ENCODE measurements at places on chromosomes 12 and 14. TPM values are rescaled to one million over a fixed set of nuclear protein-coding genes. Genes with fewer than 3 reads are reported as not detected.

Gene PNN
- 145 TPM for total RNA-seq

Gene ASCL1
- not detected for total RNA-seq

Gene TMEM119
- 3.4 TPM for total RNA-seq

Gene NKX2-1
- total RNA-seq: not detected

Gene SDR9C7
- not detected for total RNA-seq

Gene CREBL2
- total RNA-seq: 13.1 TPM

Gene MAP1LC3B2
- 3.7 TPM for total RNA-seq

Gene LIN7A
- 0.12 TPM for total RNA-seq

DNA sequence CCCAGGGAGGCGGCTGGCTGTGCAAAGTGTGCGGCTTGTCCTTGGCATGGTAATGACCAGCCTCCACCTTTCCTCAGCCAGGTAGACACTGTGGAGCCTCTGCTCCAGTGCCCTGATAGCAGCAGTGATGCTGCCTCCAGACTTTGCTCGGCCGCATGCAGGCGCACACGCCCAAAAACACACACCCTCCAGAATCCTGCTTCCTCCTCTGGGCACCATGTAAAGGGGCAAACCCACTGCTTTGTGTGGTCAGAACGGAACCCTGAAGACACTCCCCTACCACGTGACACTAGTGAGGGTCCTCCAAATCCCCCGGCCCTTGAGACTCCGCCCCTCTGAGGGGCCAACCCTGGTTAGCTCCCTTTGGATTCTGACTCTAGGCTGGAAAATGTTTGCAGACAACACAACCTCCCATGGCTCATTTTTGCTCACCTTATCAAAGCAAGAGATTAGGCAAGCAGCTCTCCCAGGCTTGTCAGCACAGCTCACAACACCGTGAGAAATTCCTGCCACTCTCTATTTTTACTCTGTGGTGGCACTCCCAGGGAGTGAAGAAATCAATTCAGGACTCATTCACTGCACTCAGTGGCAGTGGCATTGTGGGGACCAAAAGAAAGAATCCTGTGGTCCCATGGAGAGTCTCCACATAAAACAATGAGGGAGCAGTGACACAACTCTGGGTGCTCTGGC is 4.5 kb downstream of the KRT77 start:
- H3K36me3 ChIP-seq: no peaks in the 10 kb centered on the region
- no peaks in the 10 kb centered on the region for H3K27me3 ChIP-seq
- H3K4me3 ChIP-seq: no peak overlapping the region

DNA sequence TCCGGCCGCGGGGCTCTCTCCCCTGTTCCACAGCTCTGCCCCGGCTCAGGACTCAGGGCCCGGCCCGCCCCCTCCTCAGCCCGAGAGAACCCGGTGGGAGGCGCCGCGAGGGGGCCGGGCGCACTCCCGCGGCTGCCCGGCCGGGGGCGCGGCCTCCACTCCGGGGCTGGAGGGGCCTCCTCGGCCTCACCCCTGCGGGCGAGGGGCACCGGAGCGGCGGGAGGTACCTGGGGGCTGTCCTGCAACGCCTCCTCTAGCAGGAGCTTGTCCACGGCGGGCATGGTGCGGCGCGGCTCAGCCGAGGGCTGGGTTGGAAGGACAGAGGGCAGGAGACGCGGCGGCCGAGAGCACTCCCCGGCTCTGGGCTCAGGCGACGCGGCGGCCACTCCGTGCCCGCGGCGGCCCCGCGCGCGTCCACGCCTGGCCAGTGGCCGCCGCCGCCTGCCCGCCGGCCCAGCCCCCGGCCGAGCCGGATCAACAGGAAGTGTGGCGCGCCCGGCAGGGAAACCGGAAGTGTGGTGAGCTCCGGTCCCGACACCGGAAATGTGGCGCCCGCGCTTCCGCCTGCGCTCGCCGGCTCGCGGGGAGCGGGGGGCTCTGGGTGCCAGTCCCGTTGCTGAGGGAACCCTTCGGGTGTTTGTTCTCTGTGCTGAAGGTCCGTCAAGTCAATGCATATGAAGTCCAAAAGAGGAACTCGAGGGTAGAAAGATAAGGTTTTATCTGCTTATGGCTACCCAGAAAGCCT is at the start of gene APPL2:
TSS of gene APPL2 (minus strand) at position 443 of the 745 bp plus-strand sequence. CDS start at position 281, 162 bp downstream.
- H3K27me3 ChIP-seq: no peaks in the 10 kb centered on the region
- H3K36me3 ChIP-seq: no peaks in the 10 kb centered on the region

- no peaks in the 10 kb centered on the region for H3K4me1 ChIP-seq
- no peaks in the 10 kb centered on the region for H3K36me3 ChIP-seq
- H3K27ac ChIP-seq: no peak overlapping the region
- no peak overlapping the region for H3K4me3 ChIP-seq
- no peak for DNase-seq
Observed at GRCh38 chr12:50344245-50344644, 52.2 kb downstream of the FAM186A start.

- DNase-seq: peak; percentile 79
- no peak overlapping the region for H3K4me3 ChIP-seq
- peaks cover 75% of the 10 kb centered on the region for H3K4me1 ChIP-seq
- no peaks in the 10 kb centered on the region for H3K36me3 ChIP-seq
Observed at GRCh38 chr12:96237465-96238077, 43.4 kb downstream of the ELK3 start.

DNA sequence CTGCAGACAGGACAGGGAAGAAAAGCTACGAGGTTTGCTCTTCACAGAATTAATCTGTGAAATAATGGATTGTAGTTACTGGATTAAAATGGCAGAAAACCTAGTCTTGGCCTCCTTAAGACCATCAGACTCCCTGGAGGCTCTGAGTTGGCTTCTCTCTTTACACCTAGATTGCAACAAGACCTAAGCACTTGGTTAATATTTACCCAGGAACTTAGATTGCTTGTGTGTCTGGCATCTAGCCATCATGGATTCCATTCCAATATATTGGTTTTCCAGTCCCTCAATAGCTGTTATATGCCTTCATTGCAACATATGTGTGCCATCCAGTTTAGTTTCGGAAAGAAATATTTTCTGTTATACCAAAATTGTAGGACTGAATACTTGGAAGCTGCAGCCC is 1.9 kb upstream of the GTF2A1 start:
- no peak for DNase-seq
- H3K36me3 ChIP-seq: no peaks in the 10 kb centered on the region
- H3K27ac ChIP-seq: no peak overlapping the region
- H3K27me3 ChIP-seq: no peaks in the 10 kb centered on the region
- H3K4me1 ChIP-seq: peaks cover 11% of the 10 kb centered on the region
- no peak overlapping the region for H3K4me3 ChIP-seq

DNA sequence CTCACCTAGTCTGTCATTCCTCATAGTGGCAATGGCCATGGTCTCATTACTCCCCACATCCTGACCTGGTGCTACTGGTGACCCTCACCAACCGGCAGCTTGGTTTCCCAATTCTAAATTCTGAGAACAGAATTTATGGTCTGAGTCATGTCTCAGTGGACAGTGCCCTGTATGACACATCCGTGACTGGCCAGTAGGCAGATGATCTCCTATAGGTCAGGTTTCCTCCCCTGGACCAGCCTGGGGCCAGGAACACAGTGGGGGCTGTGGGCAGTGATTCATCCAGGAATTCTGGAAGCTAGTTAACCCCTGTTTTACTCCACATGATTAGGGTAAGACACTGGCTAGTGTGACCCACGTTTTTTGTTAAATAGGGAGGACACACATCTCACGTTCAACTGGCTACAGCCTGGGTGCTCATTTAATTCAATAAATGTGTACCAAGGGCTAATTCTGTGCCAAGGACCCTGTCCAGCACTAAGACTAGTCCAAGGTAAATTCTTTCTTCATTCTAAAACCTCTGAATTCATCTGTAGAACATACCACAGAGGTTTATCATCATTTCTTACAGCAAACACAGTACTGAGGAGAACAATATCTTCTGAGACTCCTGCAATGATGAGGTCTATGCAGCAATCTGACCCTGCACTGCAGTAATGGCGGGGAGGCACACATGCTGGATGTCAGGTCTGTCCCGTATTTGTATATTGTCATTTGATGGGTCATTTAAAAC is 249.6 kb upstream of the TBX3 start:
- no peaks in the 10 kb centered on the region for H3K36me3 ChIP-seq
- no peak overlapping the region for H3K4me3 ChIP-seq
- no peak for DNase-seq
- H3K4me1 ChIP-seq: no peaks in the 10 kb centered on the region
- no peak overlapping the region for H3K27ac ChIP-seq

GRCh38 chr14:64279704-64280668 is 14.2 kb downstream of the ESR2 start:
- DNase-seq: no peak
- H3K27me3 ChIP-seq: no peaks in the 10 kb centered on the region
- peaks cover 4% of the 10 kb centered on the region for H3K4me1 ChIP-seq
- H3K4me3 ChIP-seq: no peak overlapping the region
- H3K36me3 ChIP-seq: no peaks in the 10 kb centered on the region

- no peak overlapping the region for H3K27ac ChIP-seq
- DNase-seq: no peak
- H3K4me1 ChIP-seq: no peaks in the 10 kb centered on the region
Observed at GRCh38 chr12:128339631-128340030, 72.7 kb downstream of the TMEM132C start.

GRCh38 chr14:72518809-72519377 is 375.0 kb downstream of the DPF3 start:
- H3K27ac ChIP-seq: peak overlapping the region; percentile 72
- H3K27me3 ChIP-seq: peaks cover 2% of the 10 kb centered on the region
- no peak overlapping the region for H3K4me3 ChIP-seq
- H3K36me3 ChIP-seq: no peaks in the 10 kb centered on the region
- peaks cover 60% of the 10 kb centered on the region for H3K4me1 ChIP-seq

GRCh38 chr12:29283969-29284700 is 96.8 kb downstream of the ERGIC2 start:
- H3K27ac ChIP-seq: no peak overlapping the region
- H3K27me3 ChIP-seq: no peaks in the 10 kb centered on the region
- no peaks in the 10 kb centered on the region for H3K4me1 ChIP-seq
- no peak for DNase-seq
- H3K4me3 ChIP-seq: no peak overlapping the region

DNA sequence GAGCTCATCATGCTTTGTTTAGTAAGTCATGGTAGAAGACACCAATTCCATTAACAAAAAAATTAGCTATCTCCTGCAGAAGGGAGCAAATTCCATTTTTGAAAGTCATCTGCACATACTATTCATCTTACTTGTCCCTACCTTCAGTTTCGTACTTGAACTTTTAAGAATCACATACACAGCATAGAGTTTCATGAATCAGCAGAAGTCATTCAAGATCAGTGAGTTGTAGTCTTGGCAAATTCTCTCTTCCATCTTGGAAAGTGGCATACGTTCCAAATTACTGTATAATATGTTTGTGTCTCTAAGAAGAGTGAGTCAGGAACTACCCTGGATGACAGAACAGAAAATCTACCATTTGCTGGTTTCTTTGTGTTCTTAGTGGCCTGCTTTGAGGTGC is 14.1 kb downstream of the VRK1 start:
- no peak overlapping the region for H3K4me3 ChIP-seq
- H3K36me3 ChIP-seq: no peaks in the 10 kb centered on the region
- H3K27ac ChIP-seq: no peak overlapping the region
- no peaks in the 10 kb centered on the region for H3K27me3 ChIP-seq
- no peaks in the 10 kb centered on the region for H3K4me1 ChIP-seq

- no peaks in the 10 kb centered on the region for H3K4me1 ChIP-seq
- H3K36me3 ChIP-seq: no peaks in the 10 kb centered on the region
- no peak for DNase-seq
- H3K27me3 ChIP-seq: no peaks in the 10 kb centered on the region
- no peak overlapping the region for H3K4me3 ChIP-seq
Observed at GRCh38 chr12:19830446-19830845, 391.2 kb downstream of the AEBP2 start.

GRCh38 chr14:95776798-95777534 is 63.0 kb upstream of the TCL1A start:
- no peaks in the 10 kb centered on the region for H3K27me3 ChIP-seq
- H3K27ac ChIP-seq: no peak overlapping the region
- H3K4me3 ChIP-seq: no peak overlapping the region
- DNase-seq: no peak
- H3K36me3 ChIP-seq: no peaks in the 10 kb centered on the region

- H3K36me3 ChIP-seq: no peaks in the 10 kb centered on the region
- H3K4me3 ChIP-seq: no peak overlapping the region
Observed at GRCh38 chr14:68359022-68359836, 433.6 kb downstream of the ZFP36L1 start.

DNA sequence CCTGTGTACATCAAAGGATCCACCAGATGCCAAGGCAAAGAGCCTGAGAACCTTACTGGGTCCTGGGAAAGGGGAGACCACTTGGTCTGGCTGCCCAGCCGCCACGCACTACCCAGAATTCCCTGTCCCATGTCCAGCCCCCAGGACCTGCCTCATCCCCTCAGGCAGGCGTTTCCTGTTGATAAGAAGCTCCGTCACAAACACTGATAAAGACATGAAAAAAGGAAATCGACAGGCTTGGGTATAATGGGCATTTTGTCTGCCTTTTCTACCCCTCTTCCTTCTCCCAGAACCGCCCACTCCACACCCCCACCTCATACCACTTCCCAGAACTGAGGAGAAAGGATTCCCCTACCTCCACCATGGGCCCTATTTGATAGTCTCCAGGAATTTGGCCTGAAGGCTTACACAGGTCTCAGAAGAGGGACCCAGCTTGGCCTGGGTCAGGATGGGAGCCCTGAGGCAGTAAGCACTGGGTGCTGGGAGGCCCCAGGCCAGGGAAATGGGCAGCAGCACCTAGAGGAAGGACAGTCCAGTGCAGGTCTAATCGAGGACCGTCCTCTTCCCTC is 18.8 kb downstream of the ACVRL1 start:
- peaks cover 12% of the 10 kb centered on the region for H3K4me1 ChIP-seq
- no peaks in the 10 kb centered on the region for H3K36me3 ChIP-seq
- no peaks in the 10 kb centered on the region for H3K27me3 ChIP-seq
- H3K27ac ChIP-seq: no peak overlapping the region

DNA sequence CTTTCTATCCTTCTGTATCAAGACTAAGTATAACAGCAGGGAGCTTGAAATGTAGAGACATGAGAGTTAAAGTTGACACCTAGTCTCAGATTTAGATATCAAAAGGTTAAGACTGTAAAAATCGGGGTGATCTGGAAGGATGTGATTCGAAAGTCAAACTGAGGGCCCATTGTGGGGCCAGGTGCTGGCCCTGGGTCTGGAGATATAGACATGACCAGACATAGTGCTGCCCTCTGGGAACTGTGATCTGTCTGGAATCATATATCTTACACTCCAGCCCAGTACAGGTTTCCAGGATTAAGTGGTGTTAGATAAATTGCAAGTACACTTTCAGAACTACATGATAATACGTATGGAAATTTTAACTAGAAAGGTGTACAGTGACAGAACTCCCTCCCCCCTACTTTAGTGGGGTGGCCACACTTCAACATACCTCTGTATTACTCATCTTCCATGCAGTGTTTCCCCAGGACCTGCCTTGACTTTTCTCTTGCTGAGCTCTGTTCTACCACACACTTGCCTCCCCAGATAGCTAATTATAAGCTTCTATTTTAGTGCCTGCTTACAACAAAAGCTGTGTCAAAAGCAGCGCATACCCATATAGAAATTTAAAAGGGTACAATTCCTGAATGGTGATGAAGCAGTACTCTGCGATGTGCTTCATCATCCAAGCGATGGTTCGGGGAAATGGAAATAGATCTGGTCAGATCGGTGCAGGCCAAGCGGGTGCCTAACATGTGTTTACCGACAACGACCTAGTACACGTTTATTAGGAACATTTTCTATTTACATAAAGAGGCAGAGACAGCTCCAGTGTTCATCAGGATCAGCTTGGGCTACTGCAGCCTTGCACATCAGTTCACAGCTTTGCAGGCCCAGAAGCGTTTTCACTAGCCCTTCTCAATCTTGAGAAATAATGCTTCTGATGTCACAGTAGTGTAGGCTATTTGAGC is 68.7 kb downstream of the ARF6 start:
- no peaks in the 10 kb centered on the region for H3K36me3 ChIP-seq
- H3K27me3 ChIP-seq: no peaks in the 10 kb centered on the region
- H3K4me1 ChIP-seq: no peaks in the 10 kb centered on the region
- no peak overlapping the region for H3K4me3 ChIP-seq
- H3K27ac ChIP-seq: no peak overlapping the region

- no peaks in the 10 kb centered on the region for H3K27me3 ChIP-seq
- H3K4me1 ChIP-seq: peaks cover 30% of the 10 kb centered on the region
- peak overlapping the region; percentile 92 for H3K27ac ChIP-seq
Observed at GRCh38 chr14:68210729-68211299, 391.2 kb downstream of the RAD51B start.

Measured in natural killer cell (primary cell).